ENCODE measurements at places on chromosomes 2 and 18.

- no peak for DNase-seq
Measured at GRCh38 chr2:25419678-25420242, 78.0 kb upstream of the DNMT3A start.

GRCh38 chr2:20427931-20428526, 18.8 kb upstream of the RHOB start:
- DNase-seq = no peak

DNA sequence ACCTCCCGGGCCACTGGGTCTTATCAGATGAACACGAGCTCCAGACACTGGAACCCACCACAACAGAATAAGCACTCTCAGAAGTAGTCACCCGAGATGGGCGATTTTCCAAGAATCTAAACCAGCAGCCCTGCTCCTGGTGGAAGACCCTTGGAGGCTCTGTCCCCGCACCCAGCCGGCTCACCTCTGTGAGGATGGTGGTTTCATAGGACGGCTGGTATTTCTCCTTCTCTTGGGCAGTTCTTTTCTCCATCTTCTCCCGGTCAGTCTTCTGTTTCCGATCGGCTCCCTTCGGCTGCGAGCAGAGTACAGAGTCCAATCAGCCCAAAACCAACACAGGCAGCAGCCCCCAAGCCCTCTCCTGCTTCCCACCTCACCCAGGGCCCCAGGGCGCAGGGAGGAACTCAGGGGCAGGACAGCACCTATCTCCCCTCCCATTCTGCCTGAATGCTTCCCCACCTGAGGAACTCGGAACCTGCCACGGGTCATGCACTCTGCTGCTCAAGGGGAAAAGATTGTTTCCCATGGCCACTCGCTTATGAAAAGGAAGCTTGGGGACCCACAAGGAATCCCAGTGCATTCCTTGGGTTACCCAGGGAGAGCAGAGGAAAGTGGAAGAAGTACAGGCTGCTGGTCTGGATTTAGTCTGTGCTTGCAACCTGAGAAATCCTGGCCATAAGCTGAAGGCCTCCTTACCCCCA, 42.7 kb downstream of the TFCP2L1 start:
- DNase-seq = no peak

- peak; percentile 88 for DNase-seq
Measured at GRCh38 chr2:203498161-203498560, 36.9 kb downstream of the RAPH1 start.

GRCh38 chr2:9401059-9401547, 22.2 kb downstream of the ITGB1BP1 start:
- DNase-seq = no peak

DNA sequence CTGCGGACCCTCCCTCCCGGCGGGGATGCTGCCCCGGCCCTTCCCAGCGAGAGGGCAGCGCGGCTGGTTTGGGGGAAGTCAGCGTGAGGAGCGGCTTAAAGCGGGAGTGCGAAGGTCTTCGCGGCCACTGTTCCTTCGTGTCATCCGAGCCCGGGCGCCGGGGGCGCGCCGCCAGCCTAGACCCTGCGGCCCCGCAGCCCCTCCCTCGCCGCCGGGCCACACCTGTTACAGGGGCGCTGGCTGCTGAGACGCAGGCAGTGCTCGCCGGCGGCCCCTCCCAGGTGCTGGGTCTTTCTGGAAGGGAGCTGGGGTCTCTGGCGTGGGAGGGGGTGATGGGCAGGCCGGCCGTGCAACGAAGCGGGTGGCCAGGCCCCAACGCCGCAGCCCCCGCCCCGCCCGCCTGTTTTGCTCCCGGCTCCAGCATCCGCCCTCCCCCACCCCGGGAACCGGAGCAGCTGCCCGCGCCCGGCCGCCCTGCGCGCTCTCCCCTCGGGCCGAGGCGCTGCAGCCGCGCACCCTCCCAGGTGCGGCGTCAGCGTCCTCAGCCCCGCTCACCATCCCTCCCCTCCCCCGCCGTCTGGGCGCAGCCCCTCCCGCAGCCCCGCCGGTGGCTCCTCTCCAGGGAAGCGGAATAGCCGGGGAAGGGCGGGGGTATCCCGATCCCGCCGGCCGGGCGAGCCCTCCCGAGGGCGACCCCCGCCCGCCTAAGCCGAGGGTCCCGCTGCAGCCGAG, 727 bp downstream of the KIF1A start:
- no peak for DNase-seq

DNA sequence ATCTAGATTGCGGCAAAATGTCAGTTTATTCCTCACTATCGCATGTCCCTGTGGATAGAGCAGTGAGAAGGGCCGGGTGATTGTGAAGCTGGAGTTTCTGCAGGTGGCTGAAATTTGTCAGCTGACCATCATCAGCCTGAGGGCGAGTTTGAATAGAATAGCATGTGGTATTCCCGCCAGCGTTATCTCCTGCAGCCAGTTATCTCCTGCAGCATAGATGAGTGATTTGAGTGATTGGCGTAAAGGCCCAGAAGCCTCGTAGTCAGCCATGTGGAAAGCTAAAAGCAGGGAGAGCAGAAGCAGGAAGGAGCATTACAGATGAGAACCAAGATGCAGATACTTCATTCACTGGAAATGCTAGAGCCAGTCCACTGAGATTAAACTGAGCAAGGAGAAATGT, 65.5 kb downstream of the CABLES1 start:
- DNase-seq = no peak

DNA sequence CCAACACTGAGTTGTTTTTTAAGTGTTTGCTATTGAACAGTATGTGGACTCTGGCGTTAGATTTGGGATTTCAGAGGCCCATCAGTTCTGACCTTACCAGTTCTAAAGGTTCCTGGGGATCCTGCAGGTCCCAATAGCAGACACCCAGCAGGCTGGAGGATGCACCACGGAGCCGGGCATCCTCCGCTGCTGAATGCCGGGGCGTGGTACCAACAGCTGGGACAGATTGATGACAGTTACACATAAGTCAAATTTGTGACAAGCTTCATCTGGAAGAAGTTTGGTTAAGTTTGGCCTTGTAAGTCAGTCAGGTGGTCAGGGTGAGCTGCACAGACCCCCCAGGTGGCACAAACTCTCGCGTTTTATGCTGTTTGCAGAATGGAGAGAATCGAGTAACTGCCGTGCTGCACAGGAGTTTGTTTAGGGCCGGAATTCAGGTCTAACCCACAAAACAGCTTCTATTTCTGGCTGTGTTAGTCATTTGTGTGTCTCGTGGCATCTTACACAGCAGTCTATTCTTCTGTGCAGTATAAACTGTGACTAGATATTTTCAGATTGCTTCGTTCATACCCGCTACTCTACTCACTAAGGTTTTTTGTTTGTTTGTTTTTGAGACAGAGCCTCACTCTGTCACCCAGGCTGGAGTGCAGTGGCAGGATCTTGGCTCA, 19.2 kb downstream of the CTDP1 start:
- no peak for DNase-seq

GRCh38 chr2:197996583-197996982, 192.2 kb downstream of the PLCL1 start:
- no peak for DNase-seq

DNA sequence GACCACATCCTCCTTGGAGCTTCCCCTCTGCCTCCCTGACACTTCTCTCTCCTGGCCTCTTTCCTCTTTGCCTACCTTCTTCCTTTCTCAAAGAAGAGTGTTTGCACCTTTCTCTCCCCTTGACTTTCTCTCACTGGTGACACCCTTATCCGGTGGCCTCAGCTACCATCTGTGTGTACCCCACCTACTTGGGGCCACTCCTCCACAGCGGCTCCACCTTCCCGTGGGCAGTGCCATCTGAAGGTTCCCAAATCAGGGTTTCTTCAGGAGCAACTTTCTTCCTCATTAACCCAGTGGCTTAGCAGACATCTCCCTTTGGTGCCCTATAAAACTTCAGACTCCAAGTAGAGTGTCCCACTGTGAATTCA, 5.3 kb upstream of the NCL start:
- no peak for DNase-seq

DNA sequence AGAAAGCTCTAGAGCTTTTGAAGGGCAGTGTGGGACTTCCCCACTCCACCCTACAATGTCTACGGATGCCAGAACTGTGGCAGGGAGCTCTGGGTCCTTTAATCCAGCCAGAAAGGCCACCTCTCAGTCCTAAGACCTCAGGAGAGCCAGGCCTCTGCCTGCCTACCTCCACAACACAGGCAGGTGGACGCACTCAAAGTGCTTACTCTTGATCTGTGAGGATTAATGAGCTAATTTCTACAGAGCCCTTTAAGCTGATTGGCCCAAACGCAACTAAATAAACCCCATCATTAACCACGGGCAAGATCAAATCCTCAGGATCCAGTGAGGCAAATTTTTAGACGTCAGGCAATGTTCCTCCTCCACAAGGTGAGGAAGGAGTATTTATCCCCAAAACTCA, 8.1 kb downstream of the STK39 start:
- DNase-seq = no peak

DNA sequence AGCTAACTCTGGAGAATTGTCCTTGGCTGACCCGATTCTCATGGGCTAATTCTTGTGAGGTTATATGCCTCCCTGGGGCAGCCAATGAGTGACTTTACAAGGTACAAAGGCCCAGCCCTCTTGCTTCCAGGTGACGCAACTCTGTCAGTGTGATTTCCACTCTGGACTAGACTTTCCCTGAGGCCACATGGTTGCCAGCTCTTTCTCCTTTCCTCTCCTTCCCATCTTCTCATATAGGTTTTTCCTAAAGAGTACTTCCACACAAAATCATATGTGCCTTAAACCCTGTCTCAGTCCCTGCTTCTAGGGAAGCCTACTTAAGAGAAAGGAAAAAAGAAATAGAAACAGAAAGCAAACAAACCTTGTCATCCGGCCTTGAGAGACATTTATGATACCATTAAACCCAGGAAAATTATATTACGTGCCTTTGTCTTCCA, 226.2 kb upstream of the ZSWIM2 start:
- DNase-seq = peak; percentile 50

GRCh38 chr2:43127208-43127940, 99.0 kb downstream of the ZFP36L2 start:
- no peak for DNase-seq

DNA sequence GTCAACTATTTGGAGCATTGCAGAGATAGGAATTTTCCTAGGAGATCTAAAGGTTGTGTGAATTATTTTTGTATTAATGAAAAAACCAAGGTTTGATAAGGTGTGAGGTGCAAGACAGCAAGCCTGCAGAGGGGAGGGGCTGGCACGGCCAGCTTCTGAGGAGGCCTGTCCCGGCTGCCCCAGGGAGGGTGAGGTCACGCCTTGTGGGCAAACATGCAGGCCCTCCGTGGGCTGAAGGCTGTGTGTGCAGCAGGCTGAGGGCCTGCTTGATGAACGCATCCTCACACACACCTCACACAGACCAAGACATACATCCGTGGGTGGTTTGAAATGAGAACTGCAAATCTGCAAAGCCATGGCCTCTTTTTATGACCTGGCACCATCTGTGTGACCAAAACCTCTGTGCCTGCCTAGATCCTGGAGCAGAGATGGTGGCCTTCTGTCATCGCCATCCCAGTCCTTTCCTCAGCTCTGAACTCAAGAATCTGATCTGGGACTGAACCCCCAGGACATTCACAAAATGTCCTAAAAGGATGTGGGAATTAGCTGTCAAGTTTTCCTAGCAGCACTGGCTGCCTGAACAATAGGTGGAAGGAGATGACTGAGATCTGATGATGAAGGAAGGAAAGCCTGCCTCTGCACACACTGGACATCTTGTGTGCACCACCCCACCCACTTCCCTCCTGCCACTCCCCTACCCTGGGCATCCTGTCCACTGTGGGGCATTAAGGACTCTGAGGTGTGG, 102.4 kb upstream of the MGAT4A start:
- DNase-seq = no peak

- DNase-seq = no peak
Measured at GRCh38 chr2:26618611-26619010, 22.6 kb downstream of the CIB4 start.

DNA sequence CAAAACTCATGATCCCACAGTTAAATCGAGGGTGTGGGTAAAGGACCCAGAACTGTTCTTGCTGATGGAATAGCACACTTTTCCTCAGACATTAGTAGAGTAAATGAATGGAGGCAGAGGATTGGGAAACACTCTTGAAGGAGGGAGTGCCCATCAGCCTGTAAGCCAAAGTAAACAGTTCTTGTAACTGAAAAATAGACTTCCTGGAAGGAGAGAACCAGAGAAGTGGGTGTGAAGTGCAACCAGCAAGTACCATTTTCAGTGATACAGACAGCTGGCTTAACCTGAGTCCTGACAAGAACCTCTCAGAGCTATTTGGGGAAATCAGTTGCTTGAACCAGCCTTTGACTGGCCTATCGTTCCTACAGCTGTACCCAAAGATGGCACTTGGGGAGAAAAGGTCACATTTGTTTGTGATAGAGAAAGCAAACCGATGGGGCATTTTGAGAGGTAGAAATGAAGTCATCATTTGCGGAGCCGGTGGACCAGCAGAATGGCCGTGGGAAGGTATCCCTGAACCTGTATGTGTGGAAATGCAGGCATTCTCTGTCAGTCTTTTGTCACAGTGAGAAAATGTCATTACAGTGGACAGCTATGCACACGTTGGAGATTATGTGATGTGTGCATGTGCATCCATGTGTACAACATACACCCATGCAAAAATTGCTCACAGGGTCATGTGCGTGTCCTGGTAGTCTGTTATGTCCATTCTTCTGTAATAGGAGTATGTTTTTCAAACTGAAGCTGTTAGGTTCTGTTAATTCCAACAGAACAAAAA, 17.8 kb downstream of the CRIM1 start:
- DNase-seq = peak; percentile 75

- DNase-seq = no peak
Measured at GRCh38 chr2:59912042-59912441, 641.4 kb downstream of the BCL11A start.

GRCh38 chr2:177229442-177230242, 17.0 kb downstream of the HNRNPA3 start:
- DNase-seq = no peak

DNA sequence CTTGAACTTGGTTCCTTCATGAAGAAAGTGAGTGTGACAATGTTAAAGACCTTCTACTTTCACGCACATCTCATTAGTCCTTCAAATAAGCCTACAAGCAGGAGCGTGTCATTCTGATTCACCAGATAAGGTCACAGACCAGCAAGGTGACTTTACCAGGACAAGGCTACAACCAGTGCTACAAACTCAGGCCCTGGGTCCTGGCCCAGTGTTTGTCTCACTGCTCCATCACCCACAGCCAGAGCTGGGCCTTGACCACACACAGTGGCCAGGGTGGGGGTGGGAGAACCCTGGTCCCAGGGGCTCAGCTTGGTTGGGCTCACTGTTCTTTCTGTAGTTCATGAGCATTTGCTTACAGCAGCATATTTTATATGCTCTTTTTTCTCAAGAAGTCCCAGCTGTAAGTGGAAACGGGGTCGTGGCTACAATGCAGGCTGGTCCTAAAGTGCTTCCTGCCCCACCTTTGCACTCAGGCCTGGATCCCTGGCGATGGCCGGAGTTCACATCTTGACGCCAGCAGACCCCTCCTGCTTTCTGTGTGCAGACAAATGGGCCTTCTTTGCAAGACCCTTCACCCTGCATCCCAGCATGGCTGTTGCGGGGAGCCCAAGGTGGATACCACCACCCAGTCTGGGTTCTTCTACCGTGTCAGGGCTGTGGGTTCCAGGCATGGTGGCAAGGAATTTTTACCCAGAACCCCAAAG, 153.6 kb upstream of the EPAS1 start:
- no peak for DNase-seq

Data from fibroblast of villous mesenchyme (primary cell).